ENCODE measurements at places on chromosomes 7 and 10.

DNA sequence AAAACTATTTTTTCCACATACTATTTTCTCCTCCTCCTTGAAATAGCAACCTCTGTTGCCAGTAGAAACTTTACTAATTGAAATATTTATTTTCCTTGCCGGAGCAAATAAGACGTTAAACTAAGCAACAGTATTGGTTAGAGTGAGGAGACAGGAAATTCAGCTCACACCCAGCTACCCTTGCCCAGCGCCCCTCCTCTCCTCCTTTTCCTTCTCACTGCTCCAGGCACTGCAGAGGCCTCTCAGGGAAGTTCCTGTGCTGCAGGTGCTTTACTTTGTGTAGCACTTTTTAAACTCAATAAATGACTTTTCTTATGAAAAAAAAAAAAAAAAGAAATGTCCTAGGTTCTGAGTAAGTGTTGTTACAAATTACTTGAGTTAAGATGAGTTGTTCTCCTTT is 134.0 kb downstream of the SEMA3E start:
- no peak for DNase-seq

DNA sequence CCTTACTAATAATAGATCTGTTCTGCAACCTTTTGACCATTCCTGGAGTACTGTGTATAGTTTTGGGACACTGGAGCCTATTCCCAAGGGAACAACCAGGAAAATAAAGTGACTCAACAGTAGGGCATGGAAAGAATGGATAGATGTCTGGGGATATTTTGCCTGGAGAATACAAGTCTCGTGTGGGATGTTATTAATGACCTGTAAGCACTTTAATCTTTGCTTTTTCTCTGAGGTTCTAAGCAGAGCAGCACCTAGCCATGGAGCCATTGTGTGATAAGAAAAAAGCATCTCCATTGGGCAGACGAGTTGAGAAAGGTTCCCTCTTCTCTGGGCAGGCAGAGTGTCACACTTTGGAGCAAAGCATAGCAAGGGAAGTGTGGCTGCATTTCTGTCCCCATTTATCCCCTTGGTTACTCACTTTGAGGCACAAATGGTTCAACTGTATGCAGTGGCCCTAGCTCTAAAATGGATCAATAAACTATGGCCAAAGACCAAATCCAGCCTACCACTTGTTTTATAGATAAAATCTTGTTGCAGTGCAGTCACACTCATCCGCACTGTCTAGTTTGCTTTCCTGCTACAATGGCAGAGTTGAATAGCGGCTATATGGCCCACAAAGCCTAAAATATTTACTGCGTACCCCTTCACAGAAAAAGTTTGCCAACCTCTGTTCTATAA is 21.0 kb upstream of the CCDC71L start:
- no peak for DNase-seq

- no peak for DNase-seq
Measured at GRCh38 chr10:805620-806305, 116.3 kb upstream of the DIP2C start.

GRCh38 chr10:96512524-96513304 is 1.0 kb downstream of the TLL2 start:
- no peak for DNase-seq

- DNase-seq: no peak
Measured at GRCh38 chr10:128625926-128626325, 499.7 kb upstream of the MKI67 start.

DNA sequence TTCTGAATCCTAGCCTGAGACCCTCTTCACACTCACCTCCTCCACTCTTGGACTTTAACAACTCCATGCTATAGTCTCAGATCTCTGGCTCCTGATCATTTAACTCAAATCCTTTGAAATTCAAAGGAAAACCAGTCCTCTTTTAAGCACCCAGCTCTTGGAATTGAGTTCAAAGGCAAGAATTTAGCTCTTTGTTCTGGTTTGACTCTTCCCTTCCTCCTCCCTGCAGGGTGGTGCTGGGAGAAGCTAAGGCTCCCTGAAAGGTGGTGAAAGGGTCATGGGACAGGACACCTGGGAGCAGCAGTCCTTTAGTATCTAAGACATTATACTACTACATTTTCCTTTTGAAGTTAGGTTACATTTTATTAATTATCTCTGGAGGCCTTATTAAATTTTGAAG is 259.4 kb downstream of the CCSER2 start:
- DNase-seq: no peak

All from caudate nucleus (tissue), 63 donors.